ENCODE measurements at places on chromosomes 16 and 17.

- no peak for DNase-seq
These were observed 9.2 kb upstream of the TVP23A start for GRCh38 chr16:10827691-10828341.

- no peak for DNase-seq
These were observed 409.6 kb upstream of the MAF start for GRCh38 chr16:80009971-80010659.

DNA sequence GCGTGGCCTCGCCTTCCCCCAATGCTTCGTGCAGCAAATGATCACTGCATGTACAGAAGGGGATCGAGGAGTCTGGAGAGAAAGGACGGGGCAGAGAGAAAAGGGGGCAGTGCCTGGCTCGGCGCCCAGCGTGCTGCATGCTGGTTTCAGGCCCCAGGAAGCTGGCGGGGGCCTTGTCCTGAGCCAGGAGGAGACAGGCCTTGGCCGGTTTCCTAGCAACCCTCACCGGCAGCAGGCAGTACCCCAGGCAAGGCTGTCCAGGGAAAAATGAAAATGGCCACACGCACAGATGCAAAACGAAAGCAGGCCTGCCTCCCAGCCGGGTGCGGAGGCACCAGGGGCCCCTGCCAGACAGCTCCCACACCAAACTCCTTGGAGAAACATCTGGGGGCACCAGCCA is 126.3 kb downstream of the ZFHX3 start:
- no peak for DNase-seq

DNA sequence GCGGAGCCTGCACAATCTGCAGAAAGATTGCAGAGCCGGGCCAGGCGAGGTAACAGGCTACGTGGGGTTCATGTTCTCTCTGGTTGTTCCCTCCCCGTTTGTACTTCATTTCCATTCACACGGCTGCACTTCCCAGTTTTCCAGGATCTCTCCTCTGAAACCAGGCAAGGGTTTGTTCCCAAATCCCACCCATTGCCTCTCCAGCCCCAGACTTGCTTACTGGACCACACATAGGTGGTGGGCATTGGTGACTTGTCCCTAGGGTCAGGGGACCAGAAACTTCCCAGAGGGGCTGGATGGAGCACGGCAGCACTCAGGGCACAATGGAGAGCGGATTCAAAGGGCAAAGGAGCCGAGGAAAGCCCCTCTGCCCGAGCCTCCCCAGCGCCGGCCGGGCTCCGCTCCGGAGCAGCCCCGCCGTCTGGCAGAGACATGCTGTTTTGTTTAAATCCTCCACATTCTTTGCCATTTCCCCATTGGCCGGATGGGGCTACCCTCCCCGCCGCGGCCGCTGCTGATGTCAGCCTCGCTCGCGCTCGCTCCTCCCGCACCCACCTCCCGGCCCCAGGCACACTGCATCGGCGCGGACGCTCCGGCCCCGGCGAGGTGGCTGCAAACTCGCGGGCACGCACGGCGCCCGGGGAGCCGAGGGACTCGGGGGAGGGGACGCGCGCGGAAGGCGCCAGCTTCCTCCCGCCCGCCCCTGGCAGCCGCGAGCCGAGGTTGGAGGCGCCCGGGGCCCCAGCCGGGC is at the start of gene PITPNC1:
PITPNC1 (plus strand) TSS at position 545 of the 751 bp plus-strand sequence.
- no peak for DNase-seq

GRCh38 chr17:47172696-47173565 is 16.2 kb downstream of the CDC27 start:
- no peak for DNase-seq

- no peak for DNase-seq
These were observed 25.1 kb downstream of the NKD1 start for GRCh38 chr16:50573279-50573678.

GRCh38 chr16:59044616-59045015 is 310.5 kb upstream of the GOT2 start:
- DNase-seq = no peak

GRCh38 chr16:1122398-1122765 is 26.3 kb upstream of the C1QTNF8 start:
- DNase-seq = no peak

- DNase-seq = no peak
These were observed 12.6 kb upstream of the WSCD1 start for GRCh38 chr17:6057562-6057961.

DNA sequence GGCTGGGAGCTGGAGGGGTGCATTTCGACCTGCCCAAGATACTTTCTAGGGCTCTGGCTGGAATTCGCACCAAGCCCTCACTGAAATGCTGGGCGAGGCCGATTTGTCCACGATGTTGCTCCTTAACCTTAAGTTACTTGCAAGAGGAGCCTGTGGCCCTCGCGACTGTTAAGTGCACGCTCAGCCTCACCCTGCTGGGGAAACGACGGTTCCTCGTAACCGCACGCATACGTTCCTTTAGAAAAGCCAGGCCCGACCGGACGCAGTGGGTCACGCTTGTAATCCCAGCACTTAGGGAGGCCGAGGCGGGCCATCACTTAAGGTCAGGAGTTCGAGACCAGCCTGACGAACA is 607 bp upstream of the NCOR1 start:
- no peak for DNase-seq

GRCh38 chr17:51238255-51238887 is 21.5 kb downstream of the MBTD1 start:
- DNase-seq = no peak

DNA sequence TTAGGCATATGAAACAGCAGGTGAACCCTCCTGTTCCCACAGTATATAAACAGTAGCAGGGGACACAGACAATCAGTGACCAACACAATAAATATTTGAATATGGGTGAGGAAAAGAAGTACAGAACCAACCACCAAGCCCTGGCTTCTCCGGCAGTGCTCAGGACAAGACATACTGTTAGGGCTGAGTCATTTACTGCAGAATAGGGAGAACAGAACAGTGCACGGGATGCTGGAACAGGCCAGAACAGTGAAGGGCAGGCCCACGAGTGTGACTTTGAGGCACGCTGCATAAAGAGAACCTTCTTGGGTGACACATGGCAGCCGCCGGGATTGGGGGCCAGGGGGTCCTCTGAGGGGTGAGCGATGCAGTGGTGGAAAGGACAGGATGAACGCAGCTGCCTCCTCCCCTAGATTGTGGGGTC is 160.4 kb downstream of the CMIP start:
- DNase-seq = no peak

GRCh38 chr17:17388657-17389496 is 85.7 kb downstream of the NT5M start:
- DNase-seq = no peak

DNA sequence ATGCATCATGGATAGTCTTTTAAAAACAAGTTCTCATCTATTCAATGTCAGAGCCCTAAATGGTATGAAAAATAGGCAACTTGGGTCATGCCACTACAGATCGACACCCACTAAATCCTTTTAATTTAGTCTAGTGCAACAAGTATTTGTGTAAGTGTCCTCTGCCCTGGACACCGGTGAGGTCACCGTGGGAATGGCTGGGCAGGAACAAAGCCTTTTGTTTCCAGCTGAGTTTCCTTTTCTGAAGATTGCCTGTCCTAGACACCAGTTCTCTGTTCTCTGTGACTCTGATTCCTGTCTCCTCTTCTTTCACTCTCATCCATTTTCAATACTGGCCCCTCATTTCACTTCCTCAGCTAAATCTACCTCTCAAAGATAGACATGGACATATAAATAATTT is 446.5 kb downstream of the MAF start:
- DNase-seq = no peak

DNA sequence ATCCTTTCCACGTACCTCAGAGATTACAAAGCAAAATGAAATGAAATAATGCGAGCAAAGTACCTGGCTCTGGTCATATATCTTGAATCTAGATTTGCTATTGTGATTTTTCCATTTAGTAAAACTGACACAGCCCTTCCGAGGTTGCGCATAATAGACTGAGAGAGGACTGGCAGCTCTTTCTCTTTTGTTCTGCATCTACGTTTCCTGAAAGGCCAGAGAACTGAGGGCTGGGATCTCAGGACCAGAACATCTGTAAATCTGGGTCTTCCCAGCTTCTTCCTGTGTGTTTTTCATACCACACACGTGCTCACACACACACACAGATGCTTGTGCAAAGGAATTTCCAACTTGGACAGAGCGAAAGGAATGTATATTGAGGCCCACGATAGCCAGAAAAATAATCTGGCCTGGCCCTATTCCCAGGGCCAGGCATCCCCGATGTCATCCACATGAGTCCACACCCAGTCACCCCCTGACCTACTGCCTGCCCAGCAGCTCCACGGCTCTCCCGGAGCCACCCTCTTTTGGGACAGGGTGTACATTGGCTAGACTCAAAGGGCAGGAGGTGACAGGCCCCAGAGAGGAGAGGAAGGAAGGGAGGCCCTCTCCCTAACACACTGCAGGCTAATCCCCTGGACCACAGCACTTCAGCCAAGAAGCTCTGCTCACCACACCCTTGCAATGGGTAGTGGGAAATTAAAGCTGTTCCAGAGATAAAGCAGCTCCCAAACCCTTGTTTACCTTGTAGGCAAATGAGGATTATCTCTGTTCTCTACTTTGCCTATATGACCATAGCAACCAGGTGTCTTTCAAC is 41.8 kb downstream of the NOL11 start:
- DNase-seq = no peak
